ENCODE measurements at places on chromosomes 2 and 18.
A peak's percentile ranks its signal among the peaks of the same experiment; 100 is the strongest.

- no peak for DNase-seq
Measured at GRCh38 chr2:789529-789928, 112.3 kb upstream of the TMEM18 start.

- peak; percentile 84 for DNase-seq
Measured at GRCh38 chr2:9474361-9475057, at the start of gene IAH1. Gene IAH1, plus strand, starts transcription at chr2:9474551. Its CDS starts 16 bp downstream, at chr2:9474567.

DNA sequence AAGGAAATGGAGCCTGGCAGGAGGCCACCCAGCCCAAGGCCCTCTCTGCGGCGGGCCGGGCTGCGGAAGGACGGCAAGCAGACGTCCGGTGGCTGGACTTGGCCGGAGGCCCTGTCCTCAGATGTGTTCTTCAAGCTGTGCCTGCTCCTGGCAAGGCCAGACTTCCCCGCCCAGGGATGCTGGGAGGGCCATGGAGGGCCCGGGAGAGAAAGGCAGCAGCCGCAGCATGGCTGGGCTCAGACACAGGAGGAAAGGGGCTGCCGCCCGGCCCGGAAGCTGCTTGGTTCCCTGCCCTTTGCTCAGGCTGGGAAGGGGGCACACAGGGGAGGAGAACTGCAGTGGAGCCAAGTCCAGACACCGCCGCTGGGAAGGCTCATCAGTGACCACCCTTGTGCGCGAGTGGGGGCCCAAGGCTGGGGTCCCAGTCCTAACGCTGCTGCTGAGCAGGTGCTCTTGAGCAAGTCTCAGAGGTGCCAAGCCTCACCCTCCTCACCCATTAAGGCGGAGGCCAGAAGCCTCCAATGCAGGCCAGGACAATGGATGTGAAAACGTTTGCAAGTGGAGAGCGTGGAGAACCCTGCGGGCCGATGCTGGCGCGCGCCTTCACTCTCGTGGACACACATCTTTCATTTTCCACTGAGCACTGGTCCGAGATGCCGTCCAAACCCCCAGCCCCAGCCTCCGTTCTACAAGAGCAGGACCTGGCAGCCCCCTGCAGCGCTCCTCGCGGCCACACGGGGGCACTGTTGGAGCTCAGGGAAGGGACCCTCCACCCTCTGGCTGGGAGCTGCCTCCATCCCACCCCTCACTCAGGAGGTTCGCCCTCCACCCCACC lies 7.9 kb downstream of the CROCC2 start:
- DNase-seq, result peak; percentile 31

DNA sequence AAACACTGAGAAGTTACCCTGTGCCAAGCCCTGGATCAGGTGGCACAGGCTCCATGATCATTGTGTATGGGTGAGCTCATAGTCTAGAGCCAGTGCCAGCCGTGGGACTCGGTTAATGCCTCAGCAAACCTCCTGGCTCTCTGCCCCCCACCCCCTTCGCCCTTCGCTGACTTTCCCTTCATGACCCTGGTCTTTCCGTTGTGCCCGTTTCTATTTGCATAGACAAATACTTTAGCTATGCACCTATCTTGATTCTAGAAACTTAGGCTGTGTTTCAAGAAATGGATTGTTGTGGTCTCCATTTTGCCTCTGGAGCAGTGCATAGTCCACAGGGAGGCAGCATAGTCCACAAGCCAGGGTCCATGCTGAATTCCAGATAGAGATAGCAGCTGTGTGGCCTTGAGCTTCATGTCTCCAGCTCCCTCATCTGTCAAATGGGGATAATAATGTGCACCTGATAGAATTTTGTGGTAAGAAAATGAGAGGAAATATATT lies 44.8 kb upstream of the KDM3A start:
- DNase-seq, result peak; percentile 49

- DNase-seq, result no peak
Measured at GRCh38 chr2:165155152-165155551, 48.7 kb downstream of the SCN3A start.

DNA sequence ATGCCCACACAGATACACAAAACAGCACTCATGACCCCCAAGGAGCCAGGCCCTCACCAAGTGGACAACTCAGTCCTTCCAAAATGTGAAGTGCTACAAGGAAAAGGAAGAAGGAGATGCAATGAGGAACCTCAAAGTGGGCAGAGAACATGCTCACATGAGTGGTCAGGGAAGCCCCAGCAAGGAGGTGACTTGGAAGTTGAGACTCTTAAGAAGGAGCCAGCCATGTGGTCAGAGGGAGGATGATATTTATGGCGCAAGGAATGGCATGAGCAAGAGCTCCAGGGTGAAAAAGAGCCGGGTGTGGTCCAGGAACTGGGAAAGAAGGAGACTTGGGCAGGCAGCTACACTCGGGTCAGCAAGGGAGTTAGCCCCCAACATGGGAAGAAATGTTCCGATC lies 30.0 kb upstream of the KLHL29 start:
- DNase-seq, result no peak

- peak; percentile 41 for DNase-seq
Measured at GRCh38 chr18:30404422-30404821, 638.1 kb downstream of the DSC3 start.

GRCh38 chr2:23554054-23554697 lies 169.2 kb downstream of the KLHL29 start:
- DNase-seq, result peak; percentile 61

- DNase-seq, result no peak
Measured at GRCh38 chr18:54528942-54529376, 62.1 kb upstream of the DYNAP start.

GRCh38 chr2:65015731-65016130 lies 26.5 kb downstream of the SLC1A4 start:
- no peak for DNase-seq

DNA sequence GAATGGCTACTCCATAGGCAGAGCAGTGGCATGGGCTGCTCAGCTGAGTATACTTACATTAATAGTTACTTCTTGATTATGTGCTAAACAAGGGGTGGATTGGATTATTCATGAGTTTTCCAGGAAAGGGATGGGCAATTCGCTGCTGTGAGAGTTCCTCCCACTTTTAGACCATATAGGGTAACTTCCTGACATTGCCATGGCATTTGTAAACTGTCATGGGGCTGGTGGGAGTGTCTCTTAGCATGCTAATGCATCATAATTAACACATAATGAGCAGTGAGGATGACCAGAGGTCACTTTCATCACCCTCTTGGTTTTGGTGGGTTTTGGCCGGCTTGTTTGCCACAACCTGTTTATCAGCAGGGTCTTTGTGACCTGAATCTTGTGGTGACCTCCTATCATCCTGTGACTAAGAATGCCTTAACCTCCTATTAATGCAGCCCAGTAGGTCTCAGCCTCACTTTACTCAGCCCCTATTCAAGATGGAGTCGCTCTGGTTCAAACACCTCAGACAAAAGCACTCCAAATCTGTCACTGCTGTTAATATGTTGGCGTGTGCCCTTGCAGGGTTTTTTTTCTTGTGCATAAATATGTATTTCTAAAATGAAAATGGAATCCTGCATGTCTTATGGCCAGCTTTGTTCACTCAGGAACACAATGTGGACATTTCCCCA lies 56.0 kb downstream of the CYBRD1 start:
- DNase-seq, result no peak

- no peak for DNase-seq
Measured at GRCh38 chr2:88269836-88270235, 99.7 kb downstream of the THNSL2 start.

DNA sequence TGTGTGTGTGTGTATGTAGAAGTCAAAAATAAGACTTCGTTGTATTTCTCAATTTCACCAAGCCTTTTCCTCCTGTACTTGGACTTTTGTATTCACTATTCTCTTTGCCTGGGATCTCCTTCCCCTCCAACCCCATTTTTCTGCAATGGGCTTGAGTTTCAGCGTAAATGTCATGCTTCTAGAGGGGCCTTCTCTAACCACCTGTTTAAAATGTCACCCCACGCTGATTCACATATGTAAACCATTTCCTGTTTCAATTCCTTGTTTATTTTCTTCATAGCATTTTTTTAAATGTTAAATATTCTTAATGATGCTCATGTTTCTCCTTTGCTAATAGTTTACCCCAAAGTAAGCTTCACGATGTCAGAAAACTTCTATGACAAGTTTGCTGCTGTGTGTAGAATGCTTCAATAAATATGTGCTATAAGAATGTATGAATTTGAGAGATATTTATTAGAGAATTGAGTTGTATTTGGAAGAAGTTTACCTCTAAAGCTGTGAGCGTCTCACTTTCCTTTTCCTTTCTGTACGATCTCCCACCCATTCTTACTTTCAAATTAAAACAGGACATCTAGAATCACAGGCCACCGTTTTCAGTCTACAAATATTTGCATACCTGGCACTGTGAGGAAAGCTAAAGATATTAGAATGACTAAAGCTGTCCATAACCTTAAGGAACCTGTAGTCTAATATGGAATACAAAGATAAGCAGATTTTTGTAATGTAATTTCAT lies 762.4 kb downstream of the LRRTM4 start:
- no peak for DNase-seq

GRCh38 chr2:138948070-138948539 lies 167.9 kb upstream of the NXPH2 start:
- DNase-seq, result no peak

DNA sequence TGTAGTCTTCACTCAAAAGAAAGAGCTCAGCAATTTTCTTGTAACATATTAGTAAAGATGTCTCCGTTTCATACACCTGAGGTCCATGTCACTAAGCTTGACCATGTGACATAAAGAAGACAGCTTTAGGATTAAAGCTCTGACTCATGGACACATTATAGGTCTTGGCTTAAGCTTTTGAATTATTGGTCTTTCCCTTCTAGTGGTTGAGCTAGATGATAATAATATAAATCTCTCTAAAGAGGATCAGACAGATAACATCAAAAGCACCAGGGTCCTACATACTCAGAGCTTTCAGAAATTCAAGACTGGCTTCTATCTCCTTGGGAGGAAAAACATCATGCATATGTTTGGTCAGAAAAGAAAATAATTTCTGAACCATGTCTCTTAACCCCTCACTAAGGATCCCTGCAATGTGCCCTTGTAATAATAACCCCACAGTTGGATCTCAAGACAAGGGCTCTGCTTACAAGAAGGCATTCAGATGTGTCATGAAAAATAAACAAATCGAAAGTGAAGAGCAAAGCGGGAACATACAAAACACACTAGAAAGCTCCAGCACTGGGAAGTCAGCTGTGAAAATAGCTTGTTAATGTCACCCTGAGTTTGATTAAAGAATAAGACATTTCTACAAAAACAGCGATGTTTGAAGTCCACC lies 174.5 kb downstream of the PID1 start:
- no peak for DNase-seq

- DNase-seq, result no peak
Measured at GRCh38 chr2:56309626-56310170, 125.9 kb downstream of the CCDC85A start.

DNA sequence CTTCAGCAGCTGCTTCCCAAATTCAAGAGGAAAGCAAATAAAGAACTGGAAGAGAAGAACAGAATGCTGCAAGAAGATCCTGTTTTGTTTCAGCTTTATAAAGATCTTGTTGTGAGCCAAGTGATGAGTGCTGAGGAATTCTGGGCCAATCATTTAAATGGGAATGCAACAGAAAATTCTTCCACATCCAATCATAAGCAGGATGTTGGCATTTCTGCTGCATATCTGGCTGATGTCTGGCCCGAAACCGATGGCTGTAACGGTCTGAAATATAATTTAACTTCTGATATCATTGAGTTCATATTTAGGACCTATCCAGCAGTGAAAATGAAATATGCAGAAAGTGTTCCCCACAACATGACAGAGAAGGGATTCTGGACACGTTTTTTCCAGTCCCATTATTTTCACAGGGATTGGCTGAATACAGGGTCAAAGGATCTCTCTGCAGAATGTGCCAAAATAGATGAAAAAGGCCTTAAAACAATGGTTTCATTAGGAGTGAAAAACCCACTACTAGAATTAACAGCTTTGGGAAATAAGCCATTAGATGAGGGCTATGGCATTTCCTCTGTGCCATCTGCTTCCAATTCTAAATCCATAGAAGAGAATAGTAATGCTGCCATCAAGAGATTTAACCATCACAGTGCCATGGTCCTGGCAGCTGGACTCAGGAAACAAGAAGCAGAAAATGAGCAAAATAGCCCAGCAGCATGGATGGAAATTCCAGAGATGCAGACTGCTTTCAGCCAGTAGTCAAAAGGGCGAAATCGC lies 175.6 kb downstream of the MC4R start:
- peak; percentile 59 for DNase-seq

DNA sequence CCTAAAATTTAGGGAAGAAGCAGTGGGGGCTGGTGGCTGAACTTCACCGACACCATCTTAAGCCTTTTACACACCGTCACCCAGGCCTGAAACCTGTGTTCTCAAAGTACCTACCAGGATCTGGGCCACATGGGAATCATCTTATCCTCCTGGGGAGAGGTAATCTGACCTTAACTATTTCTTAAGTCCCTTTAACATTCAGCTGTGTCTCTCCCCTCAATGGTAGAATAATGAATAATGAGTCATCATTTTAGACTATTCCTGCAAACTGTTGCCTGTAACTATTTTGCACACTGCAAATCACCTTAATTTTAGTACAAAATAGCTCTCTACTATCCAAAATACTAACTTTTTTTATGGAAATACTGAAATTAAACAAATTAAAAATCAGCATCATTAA lies 149.4 kb upstream of the KLF7 start:
- no peak for DNase-seq
